T-helper 1 cell (primary cell): ENCODE measurements at places on chromosomes 7 and 10.
A peak's percentile ranks its signal among the peaks of the same experiment; 100 is the strongest.

DNA sequence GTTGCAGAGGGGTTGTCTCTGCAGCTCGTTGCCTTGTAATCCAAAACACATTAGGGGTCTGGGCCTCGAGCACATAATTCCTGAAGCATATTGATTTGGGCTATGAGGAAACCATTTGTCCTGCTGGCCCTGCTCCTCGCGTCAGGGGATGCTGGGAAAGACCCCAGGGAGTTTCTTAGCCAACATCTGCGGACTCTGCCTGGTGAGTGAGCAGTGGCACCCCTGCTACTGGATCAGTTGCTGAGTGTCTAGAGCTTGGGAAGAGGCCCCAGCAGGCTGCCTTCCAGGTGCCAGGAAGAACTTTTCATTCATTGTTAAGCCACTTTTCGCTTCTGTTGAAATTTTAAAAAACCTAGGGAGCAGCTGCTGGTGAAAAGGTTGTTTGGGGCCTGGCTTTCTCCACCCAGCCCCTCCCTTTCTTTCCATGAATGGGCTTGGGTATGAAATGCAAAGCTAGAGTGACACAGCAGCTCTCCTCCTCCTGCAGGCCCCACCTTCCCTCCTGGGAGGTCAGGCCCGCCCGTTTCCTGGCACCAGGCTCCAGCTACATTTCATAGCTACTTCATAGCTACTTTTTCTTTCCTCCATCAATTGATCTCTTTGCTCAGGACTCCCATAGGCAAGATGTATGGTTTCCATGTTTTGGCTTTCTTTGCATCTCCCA, 26.8 kb downstream of the TACR2 start:
- DNase-seq: no peak

DNA sequence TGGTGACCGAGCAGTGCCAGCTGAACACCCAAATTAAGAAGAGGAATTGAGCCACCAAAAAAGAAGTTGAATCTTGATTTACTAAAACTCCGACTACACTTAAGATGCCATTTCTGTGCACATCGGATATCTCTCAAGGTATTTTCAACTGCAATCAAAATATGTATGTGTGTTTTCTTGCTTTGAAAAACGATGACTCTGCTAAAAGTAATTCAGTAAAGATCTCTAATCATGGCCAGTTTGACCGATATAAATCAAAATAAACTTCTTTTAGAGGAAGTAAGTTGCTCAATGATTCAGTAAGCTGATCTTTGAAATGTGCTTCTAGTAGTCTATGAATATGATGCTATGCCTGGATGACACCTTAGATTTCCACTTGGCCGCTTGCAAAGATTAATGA, 453.5 kb upstream of the TPK1 start:
- no peak for DNase-seq

- no peak for DNase-seq
Observed at GRCh38 chr7:111887734-111888133, 318.5 kb downstream of the DOCK4 start.

GRCh38 chr7:45069444-45070253, 19.1 kb downstream of the NACAD start:
- no peak for DNase-seq

- peak; percentile 93 for DNase-seq
Observed at GRCh38 chr10:88091490-88092061, 228.2 kb downstream of the PTEN start.

GRCh38 chr10:49161411-49161997, 26.7 kb downstream of the TMEM273 start:
- no peak for DNase-seq

GRCh38 chr10:126049759-126050700, 153.7 kb downstream of the FANK1 start:
- no peak for DNase-seq

DNA sequence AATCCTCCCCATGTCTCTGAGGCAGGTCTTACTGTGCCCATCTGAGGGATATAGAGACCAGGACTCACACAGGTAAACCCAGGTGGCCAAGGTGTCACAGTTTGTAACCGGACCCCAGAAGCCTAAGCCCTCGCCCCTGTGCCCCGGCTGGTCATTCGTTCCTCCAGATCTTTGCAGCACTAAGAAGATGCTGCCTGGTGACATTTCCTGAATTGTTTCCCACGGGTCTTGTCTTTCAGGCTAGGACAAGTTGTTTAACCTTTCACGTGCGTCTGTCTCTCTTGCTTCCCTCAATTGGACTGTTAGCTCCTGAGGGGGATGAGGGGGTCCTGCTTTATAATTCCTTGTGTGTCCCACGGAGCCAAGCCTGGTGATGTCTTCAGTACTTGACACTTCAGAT, 158.0 kb downstream of the KCNMA1 start:
- no peak for DNase-seq

GRCh38 chr7:29401769-29402168, 161.9 kb upstream of the PRR15 start:
- DNase-seq: no peak

DNA sequence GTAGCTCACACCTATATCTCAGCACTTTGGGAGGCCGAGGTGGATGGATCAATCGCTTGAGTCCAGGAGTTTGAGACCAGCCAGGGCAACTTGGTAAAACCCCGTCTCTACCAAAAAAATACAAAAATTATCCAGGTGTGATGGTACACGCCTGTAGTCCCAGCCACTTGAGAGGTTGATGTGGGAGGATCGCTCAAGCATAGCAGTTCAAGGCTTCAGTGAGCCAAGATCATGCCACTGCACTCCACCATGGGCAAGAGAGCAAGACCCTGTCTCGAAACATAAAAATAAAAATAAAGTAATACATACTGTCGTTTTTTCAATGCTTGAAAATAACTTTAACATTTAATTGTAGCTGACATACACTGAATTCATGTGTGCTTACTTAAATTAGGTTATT, 57.3 kb downstream of the REEP3 start:
- DNase-seq: no peak

DNA sequence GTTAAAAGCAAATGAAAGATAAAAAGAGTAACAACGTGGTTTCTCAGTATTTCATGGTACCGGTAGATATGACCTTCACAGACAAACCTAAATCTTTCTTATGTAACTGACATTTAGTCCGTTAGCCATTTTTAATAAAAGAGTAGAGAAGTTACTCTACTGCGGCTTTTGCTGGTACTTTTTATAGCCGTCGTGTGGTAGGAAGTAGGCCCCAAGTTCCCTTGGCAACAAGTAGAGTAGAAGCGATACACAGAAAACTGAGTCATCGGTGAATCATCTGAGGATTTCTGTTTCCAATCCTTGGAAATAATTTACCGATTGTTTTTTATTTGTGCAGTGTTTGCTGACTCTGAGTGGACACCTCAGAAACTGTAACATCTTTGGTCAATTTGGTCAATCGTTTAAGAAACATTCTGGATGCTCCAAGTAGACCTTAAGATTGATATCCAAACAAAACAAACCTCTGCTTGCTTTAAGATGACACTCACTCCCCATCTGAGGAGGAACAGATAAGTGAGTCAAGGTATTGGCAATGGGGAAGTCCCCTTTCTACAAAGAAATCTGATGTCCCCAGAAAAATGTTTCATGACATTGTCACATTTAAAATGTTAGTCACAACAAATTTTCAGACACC, 63.9 kb upstream of the AHR start:
- DNase-seq: peak; percentile 35

GRCh38 chr10:11782793-11783557, 40.2 kb upstream of the PROSER2 start:
- DNase-seq: peak; percentile 11

DNA sequence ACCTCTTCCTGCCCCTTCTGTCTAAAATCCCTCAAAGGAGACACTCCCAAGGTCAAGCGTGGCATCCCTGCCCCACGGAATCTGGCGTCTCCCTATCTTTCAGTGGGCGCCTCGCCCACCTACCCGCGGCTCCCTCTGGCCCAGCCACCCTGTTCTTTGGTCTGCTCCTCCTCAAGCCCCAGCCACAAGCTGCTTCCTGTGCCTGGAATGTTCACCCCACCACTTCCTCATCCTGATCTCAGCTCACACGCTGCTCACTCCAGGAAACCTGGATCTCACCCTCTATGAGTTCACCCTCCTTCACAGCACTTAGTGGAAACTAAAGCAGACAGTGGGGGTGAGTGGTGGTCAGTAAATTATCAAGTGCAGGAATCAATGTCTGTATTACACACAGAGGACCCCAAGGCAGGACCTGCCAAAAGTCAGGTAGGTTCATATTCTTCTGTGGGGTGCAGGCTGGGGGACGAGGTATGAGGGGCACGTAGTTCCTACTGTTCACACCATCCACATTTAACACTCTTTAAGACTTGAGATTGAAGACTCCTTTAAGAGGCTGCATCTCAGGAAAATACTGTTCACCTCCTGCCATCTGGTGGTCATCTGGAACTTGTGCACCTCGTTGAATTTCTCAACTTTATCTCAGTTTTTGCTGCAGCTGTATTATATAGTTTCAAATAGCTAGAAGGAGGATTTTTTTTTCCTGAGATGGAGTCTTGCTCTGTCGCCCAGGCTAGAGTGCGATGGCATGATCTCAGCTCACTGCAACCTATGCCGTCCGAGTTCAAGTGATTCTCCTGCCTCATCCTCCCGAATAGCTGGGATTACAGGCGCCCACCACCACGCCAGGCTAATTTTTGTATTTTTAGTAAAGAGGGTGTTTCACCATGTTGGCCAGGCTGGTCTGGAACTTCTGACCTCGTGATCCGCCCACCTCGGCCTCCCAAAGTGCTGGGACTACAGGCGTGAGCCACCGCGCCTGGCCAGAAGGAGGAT, 166.6 kb downstream of the ARHGAP21 start:
- no peak for DNase-seq

- DNase-seq: no peak
Observed at GRCh38 chr7:15439853-15440252, 122.0 kb downstream of the AGMO start.

- no peak for DNase-seq
Observed at GRCh38 chr7:116211913-116212596, 1.7 kb downstream of the TES start.
